ENCODE measurements at places on chromosomes 3 and 15.
A peak's percentile ranks its signal among the peaks of the same experiment; 100 is the strongest.

GRCh38 chr3:125098611-125099291, 43.0 kb upstream of the HEG1 start:
- H3K4me3 ChIP-seq = no peak overlapping the region
- DNase-seq = no peak
- no peaks in the 10 kb centered on the region for H3K4me1 ChIP-seq
- H3K27ac ChIP-seq = no peak overlapping the region
- H3K36me3 ChIP-seq = no peaks in the 10 kb centered on the region

DNA sequence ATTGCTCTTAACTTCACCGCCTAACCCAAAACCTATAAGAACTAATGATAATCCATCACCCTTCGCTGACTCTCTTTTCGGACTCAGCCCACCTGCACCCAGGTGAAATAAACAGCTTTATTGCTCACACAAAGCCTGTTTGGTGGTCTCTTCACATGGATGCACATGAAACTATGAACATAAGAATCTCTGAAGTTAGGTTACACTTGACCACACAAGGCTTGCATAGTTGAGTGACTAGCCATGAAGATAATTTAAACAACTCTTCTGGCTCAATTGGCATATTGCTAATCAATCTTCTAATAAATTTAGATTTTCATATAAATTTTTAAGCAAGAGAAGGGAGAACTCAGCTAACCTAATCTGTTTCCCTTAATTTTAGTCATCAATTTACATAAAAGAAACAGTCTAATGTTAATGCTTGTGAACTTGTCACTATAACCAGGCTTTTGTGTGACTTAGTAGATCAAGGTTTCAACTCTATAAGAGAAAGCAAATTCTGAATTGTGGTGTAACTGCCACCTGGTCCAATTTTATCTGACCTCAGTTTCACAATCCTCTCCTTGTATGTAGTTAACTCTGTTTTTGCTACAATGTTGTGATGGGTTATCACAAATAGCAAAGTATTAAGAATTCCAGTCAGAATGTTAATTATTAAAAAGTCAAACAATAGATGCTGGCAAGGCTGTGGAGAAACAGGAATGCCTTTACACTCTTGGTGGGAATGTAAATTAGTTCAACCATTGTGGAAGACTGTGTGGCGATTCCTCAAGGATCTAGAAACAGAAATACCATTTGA, 82.0 kb downstream of the HHLA2 start:
- no peaks in the 10 kb centered on the region for H3K4me1 ChIP-seq
- H3K27me3 ChIP-seq = no peaks in the 10 kb centered on the region
- no peak for DNase-seq
- H3K36me3 ChIP-seq = no peaks in the 10 kb centered on the region
- no peak overlapping the region for H3K4me3 ChIP-seq
- H3K27ac ChIP-seq = no peak overlapping the region

- no peaks in the 10 kb centered on the region for H3K4me1 ChIP-seq
- no peak overlapping the region for H3K4me3 ChIP-seq
- DNase-seq = no peak
- no peaks in the 10 kb centered on the region for H3K27me3 ChIP-seq
- H3K36me3 ChIP-seq = no peaks in the 10 kb centered on the region
These were observed 474.0 kb downstream of the EPHB1 start for GRCh38 chr3:135268941-135269532.

DNA sequence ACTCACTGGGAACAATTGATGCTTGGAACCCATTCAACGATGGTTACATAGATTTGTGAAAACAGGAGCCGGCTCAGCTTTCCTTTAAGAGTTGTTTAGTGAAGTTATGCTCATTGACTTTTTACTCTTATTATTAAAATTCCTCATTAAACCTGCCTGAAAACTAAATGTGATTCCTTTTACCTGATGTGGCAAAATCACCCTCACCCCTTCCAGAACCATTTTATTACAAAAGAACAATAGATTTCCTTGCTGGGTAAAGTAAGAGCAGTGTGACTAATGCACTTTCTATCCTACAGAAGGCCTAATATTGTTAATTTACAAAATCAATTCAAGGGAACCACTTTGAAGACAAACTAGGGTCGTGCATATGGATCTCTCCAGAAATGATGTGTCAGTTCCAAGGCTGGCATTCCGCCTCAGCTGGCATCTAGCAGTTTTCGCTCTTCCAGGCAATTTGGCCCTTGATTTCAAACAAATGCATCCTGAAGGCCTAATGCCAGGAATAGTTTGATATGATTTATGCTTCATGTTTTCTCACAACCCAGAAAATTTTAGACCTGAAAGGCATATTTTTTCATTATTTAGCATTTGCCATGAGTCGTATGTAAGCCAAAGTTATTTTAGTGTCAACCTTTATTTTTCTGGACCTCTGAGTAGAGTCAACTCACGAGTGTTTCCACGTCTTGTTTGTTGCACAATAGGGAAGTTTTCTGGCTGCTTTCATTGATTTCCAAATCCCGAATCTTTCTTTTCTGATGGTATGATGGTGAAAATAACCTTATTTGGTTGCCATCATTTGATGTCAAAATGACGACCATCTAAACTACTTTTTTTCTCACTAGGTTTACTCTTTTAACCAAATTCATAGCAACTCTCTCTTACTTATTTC, 447.8 kb downstream of the MECOM start:
- DNase-seq = no peak
- H3K27ac ChIP-seq = peak overlapping the region; percentile 76
- H3K27me3 ChIP-seq = no peaks in the 10 kb centered on the region
- H3K4me3 ChIP-seq = no peak overlapping the region

GRCh38 chr3:3573341-3573740, 225.9 kb upstream of the LRRN1 start:
- no peak overlapping the region for H3K4me3 ChIP-seq
- peaks cover 4% of the 10 kb centered on the region for H3K36me3 ChIP-seq
- no peaks in the 10 kb centered on the region for H3K4me1 ChIP-seq
- peaks cover 3% of the 10 kb centered on the region for H3K27me3 ChIP-seq
- H3K27ac ChIP-seq = no peak overlapping the region
- DNase-seq = no peak

GRCh38 chr15:81381720-81382119, 7.7 kb upstream of the TMC3 start:
- no peak for DNase-seq
- no peak overlapping the region for H3K4me3 ChIP-seq
- peaks cover 4% of the 10 kb centered on the region for H3K27me3 ChIP-seq
- H3K27ac ChIP-seq = no peak overlapping the region

- H3K4me3 ChIP-seq = peak overlapping the region; percentile 90
- H3K4me1 ChIP-seq = peaks cover 8% of the 10 kb centered on the region
- no peaks in the 10 kb centered on the region for H3K36me3 ChIP-seq
- no peak overlapping the region for H3K27ac ChIP-seq
- H3K27me3 ChIP-seq = peaks cover 3% of the 10 kb centered on the region
These were observed 512 bp downstream of the LARP6 start for GRCh38 chr15:70853318-70853972.

DNA sequence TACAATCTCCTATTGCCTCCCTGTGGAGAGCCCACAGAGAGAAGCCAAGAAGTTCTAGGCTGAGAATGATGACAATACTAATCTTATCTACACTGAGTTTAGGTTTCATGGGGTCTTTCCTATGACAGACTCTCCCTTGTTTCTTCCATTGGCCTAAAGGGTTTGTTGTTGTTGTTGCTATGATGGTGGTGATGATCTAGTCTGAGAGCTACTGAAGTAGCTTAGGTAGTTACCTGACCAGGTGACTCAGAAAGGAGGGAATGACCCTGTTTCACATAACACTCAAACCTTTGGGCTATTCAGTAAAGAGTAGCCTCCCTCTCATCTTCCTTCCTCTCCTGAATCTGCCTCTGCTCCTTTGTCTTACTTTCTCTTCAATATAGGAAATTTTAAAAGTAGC, 170.2 kb downstream of the GMNC start:
- no peak overlapping the region for H3K27ac ChIP-seq
- no peaks in the 10 kb centered on the region for H3K36me3 ChIP-seq

GRCh38 chr3:26683902-26684301, 61.3 kb downstream of the LRRC3B start:
- no peak for DNase-seq
- H3K4me1 ChIP-seq = peaks cover 4% of the 10 kb centered on the region
- peaks cover 4% of the 10 kb centered on the region for H3K27me3 ChIP-seq
- H3K27ac ChIP-seq = no peak overlapping the region
- H3K4me3 ChIP-seq = no peak overlapping the region

DNA sequence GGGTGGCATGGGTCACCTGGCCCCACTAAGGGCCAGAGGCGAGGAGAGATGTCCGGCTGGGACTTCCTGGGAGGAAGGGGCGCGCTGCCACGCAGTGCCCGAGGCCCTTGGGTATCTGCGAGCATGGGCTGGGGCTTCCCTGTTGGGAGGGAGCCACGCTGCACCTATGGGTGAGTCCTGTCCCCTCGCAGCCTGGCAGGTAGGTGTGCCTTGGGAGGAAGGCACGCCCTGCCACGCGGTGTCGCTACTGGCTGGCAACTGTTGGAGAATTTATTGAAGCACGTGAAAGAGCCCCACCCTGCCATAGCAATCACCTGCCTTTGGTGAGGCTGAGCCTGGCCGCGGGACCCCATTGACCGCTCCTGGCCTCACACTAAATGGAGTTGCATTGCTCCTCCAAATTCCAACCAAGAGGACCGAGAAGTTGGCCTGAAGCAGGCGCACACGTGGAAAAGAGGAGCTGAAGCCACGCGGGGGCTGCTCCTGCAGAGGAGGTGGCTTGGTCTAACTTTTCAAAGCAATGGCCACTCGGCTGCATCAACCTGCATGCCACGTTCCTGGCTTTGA, 134.2 kb downstream of the TJP1 start:
- no peak overlapping the region for H3K27ac ChIP-seq
- peaks cover 2% of the 10 kb centered on the region for H3K27me3 ChIP-seq
- H3K4me3 ChIP-seq = no peak overlapping the region
- no peak for DNase-seq

All from endothelial cell (in vitro differentiated cells).